ENCODE measurements at places on chromosomes 5 and 9.

DNA sequence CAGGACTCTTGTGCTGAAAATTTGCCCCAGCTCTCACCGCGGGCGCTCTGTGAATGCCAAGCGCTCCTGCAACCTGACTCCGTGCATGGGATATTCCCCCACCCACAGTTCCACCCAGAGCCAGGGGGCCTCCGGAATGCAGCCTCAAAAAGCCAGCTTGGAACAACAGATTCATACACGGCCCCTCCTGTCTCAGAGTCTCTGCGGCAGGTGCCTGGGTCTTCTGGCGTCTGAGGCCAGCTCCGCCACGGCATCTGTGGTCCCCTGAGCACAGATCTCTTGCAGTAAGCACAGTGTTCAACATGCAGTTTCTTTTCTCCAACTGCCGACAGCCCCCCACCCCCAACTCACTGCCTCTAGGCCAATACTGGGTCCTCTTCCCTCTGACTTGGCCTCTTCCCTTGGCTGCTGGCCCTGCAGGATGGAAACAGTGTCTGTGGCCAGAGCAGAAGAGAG lies 355.7 kb upstream of the IRX2 start:
- DNase-seq = no peak

- no peak for DNase-seq
Observed at GRCh38 chr5:179599100-179599499, 24.4 kb downstream of the HNRNPH1 start.

GRCh38 chr9:120985819-120986222 lies 59.2 kb upstream of the TRAF1 start:
- no peak for DNase-seq

GRCh38 chr9:136645903-136646754 lies 16.6 kb upstream of the EGFL7 start:
- DNase-seq = no peak

- no peak for DNase-seq
Observed at GRCh38 chr9:78620303-78620702, 323.4 kb downstream of the PSAT1 start.

- no peak for DNase-seq
Observed at GRCh38 chr5:148224117-148224742, 14.1 kb upstream of the MARCOL start.
